Stimulated activated CD4-positive, alpha-beta T cell treated with anti-CD3 and anti-CD28 coated beads, TNF-alpha, amount 100 ng/mL, for 24 hours (primary cell): ENCODE measurements at places on chromosomes 2 and 18.

GRCh38 chr18:43160509-43160908, 45.0 kb upstream of the RIT2 start:
- no peak for DNase-seq

GRCh38 chr2:113176696-113177355, 3.1 kb downstream of the PSD4 start:
- no peak for DNase-seq

GRCh38 chr2:45974762-45975408, 322.3 kb upstream of the EPAS1 start:
- no peak for DNase-seq

DNA sequence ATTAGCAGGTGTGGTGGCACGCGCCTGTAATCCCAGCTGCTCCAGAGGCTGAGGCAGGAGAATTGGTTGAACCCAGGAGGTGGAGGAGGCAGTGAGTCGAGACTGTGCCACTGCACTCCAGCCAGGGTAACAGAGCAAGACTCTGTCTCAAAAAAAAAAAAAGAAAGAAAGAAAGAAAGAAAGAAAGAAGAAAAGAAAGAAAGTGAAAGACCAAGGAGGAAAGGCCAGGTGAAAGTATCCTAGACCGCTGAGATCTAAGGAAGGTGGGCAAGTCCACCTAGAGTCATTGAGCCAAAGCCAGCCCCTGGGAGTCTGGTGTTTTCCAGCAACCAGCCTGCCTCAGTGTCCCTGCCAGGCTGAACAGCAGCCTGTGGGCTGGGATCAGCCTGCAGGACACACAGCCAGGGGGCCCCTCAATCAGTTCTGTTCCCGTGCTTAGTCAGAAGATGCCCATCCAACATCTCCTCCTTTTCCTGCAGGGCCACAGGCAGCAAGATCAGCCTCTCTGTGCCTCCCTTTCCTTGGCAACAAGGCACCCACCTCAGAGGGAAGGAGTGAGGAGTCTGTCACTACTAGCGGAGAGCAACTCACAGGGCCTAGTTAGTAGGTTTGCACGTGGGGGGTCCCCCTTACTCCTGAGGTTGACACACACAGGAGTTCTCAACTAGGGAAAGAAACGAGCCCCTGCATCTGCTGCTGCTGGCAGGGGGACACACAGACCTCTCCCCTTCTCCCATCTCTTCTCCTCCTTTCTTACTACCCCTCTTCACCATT, 64.1 kb downstream of the SMAD7 start:
- DNase-seq, result no peak

DNA sequence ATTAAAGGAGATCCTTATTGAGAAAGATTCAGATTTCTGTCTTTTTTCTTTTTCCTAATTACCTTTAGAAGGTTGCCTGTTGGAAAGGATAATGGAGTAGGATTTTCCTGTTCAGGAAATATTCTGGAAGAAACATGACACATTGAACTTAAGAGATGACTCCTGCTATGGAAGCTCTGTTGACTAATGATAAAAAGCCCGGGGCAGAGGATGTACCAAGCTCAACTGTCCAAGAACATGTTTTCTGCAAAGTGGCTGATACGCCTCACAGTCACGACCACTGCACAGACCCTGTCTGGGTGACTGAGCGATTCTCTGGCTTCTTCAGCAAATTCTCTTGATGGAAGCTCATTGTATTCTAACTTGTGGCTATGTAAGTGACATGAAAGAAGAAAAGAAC, 86.2 kb upstream of the THOC1 start:
- no peak for DNase-seq

GRCh38 chr18:7793100-7793499, 226.0 kb downstream of the PTPRM start:
- DNase-seq, result no peak

DNA sequence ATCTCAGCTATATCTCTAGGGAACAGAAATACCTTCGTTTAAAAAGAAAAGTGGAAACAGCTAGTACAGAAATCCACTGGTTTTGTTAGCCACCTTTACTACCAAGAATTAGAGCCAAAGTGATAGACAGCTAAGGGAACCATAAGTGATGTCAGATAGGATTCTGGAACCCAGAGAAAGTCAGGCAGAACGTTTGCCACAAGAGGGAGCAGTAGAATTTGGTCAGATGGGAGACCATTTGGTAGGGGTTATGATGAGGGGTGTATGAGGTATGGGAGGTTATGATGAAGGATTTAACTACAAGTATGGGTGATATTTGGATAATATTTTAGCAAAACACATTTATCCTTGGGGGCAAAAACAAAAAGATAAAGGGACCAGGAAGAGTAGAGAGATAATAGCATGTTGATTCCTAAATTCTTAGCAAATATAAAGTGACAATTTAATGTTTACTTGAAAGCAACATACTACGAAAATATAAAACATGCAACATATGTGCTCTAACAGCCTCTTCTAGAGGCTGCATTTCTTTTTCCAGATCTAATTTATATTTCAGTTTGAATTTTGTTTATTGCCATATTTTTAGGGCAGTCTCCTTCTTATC, 3.3 kb downstream of the SLC8A1 start:
- DNase-seq, result no peak

DNA sequence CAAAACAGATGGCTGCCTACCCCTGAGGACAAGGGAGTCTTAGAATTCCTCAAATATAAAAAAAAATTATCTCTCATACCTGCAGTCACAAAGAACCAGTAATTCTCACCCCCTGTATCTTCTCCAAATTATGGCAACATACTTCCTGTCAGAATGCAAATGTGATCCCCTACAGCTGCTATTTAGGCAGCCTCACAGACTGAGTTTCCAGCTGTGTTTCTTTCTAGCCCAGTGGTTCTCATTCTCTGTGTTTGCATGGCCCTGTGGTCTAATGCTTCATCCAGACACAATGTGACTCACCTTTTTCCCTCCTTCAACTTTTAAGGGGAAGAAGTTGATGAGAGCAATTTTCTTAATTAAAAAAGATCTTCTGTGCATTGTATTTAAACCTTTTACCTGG, 726.3 kb downstream of the TSN start:
- no peak for DNase-seq
